Bronchial epithelial cell (primary cell): ENCODE measurements at places on chromosomes 16 and 17.

- peak; percentile 7 for DNase-seq
Observed at GRCh38 chr16:54318941-54319340, 32.4 kb upstream of the IRX3 start.

GRCh38 chr17:81392909-81393654 lies 2.2 kb upstream of the BAHCC1 start:
- DNase-seq, result no peak

DNA sequence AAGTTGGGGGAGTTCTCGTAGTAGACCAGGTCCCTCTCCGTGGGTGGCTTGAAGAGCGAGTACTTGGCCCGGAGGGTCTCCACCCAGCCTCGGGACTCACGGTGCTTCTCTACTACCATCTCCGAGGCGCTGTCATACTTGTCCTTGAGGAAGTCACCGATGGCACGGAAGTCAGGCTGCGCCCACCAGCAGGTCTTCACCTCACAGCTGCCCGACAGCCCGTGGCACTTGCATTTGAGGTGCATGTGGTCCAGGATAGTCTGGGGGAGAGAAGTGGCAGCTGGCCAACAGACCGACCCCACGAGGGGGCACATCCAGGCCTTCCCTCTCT lies 50.0 kb downstream of the WNT3 start:
- no peak for DNase-seq

- DNase-seq, result no peak
Observed at GRCh38 chr16:31077592-31078396, 3.6 kb downstream of the ZNF646 start.

DNA sequence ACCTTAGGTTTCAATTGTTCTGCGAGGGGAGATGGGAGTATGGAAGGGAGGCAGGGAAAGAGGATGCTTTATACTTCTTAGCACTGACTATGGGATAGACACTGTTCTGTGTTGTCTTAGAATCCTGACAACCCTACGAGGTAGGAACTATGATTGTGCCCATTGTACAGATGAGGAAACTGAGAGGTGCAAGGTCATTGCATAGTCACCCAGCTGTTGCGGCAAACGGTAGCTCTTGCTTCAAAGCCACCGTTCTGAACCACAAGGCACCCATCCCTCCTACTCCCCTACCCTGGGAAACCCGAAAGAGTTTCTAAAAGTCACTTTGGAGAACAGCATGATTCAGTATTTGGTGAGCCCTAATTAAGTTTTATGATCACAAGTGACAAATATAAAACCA lies 7.5 kb downstream of the CCDC40 start:
- no peak for DNase-seq

GRCh38 chr17:40938981-40939380 lies 1.5 kb upstream of the KRT23 start:
- no peak for DNase-seq

DNA sequence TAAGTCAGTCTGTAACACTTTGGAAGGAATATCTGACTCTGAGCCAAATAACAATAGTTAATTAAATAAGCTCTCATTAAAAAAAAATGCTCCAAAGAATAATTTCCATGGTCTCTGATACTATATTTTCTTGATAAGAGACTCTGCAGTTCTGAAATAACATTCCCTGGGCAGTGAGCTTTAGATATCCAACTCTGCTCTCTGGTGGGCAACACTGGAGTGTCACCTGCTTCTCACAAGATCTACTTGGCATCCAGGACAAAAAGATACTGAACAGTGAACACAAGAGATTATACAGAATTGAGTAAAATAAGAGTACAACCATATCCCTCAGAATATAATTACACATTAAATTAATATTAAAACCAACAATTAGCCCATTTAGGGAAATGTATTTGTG lies 13.7 kb downstream of the BLMH start:
- peak; percentile 12 for DNase-seq

DNA sequence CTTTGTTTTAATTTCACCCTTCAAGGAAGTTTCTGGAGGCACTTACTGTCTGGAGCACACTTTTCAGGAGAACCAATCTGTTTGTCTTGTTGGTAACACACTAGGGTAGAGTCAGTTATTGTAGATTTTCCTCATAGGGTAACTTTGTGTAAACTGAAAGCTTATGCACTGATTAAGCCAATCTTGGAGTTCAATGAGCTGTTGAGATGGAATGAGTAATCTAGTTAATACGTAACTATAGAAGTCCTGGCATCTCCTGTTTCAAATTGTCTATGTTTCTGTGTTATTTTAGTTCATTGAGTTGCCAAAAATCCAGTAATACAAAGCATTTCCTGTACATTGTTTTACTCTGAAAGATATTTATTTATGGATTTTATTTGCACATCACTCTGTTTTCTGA lies 111.6 kb upstream of the HAS3 start:
- DNase-seq, result peak; percentile 96

DNA sequence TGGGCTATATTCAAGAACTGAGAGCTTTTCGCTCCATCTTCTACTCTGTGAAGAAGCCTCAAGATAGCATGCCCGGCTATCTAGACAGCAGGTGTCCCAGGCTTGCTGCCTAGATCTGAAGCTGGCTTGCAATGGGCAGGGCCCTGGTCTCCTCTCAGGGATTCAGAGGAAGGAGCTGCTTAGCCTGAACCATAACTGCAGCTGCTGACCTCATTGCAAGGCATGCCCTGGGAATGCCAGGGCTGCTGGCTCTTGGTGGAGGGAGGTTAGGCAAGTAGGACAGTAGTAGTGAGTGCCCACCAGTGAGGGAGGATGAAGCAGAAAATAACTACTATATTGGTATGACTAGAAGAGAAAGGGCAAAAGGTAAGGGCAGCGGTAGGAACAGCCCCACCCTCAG lies 21.3 kb upstream of the SLC35B1 start:
- no peak for DNase-seq

- peak; percentile 92 for DNase-seq
Observed at GRCh38 chr16:11781773-11782172, 15.3 kb downstream of the ZC3H7A start.
